ENCODE measurements at places on chromosomes 6 and 20.

GRCh38 chr6:71457929-71458328, 169.3 kb downstream of the OGFRL1 start:
- H3K27ac ChIP-seq = no peak overlapping the region
- no peak for DNase-seq
- no peaks in the 10 kb centered on the region for H3K36me3 ChIP-seq
- no peak overlapping the region for H3K4me3 ChIP-seq
- H3K4me1 ChIP-seq = no peaks in the 10 kb centered on the region

- peaks cover 10% of the 10 kb centered on the region for H3K36me3 ChIP-seq
- H3K4me3 ChIP-seq = no peak overlapping the region
Measured at GRCh38 chr6:39102821-39103136, 12.2 kb downstream of the SAYSD1 start.

GRCh38 chr6:25987845-25988244, 25.2 kb downstream of the TRIM38 start:
- H3K4me3 ChIP-seq = no peak overlapping the region
- peaks cover 5% of the 10 kb centered on the region for H3K4me1 ChIP-seq
- peaks cover 26% of the 10 kb centered on the region for H3K36me3 ChIP-seq
- no peak for DNase-seq
- H3K27ac ChIP-seq = no peak overlapping the region

GRCh38 chr6:34819571-34820480, 27.9 kb downstream of the BLTP3A start:
- no peak for DNase-seq
- H3K27me3 ChIP-seq = no peaks in the 10 kb centered on the region
- H3K4me1 ChIP-seq = no peaks in the 10 kb centered on the region
- H3K36me3 ChIP-seq = no peaks in the 10 kb centered on the region
- H3K4me3 ChIP-seq = no peak overlapping the region

GRCh38 chr6:24854077-24854666, 55.5 kb upstream of the ARMH2 start:
- H3K27ac ChIP-seq = no peak overlapping the region
- H3K36me3 ChIP-seq = peaks cover 76% of the 10 kb centered on the region
- H3K4me1 ChIP-seq = peaks cover 32% of the 10 kb centered on the region
- H3K27me3 ChIP-seq = no peaks in the 10 kb centered on the region

DNA sequence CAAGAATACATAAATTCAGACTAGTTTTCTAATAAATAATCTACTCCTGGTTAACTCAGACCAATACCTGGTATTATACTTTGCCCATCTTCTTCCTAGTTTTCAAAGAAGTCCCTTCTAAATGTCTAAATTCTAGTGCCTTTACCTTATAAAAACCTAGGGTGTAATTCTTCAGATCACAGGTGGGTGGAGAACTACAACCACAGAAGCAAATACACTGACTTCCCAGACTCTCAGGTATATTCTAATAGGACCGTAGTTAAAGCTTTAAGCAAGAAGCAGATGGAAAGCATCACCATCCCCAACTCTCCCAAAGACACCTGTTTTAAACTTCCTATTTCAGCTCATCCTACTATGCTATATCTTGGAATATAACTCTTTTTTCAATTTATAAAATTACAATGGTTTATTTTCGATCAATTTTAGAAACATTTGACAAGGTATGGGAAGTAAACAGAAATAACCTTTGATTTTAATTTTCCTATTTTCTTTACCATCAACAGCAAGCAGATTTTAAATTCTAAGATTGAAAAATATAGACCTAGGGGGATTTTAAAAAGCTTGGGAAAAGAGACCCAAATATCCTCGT, 15.8 kb downstream of the MAN1A1 start:
- no peak overlapping the region for H3K27ac ChIP-seq
- no peak for DNase-seq

DNA sequence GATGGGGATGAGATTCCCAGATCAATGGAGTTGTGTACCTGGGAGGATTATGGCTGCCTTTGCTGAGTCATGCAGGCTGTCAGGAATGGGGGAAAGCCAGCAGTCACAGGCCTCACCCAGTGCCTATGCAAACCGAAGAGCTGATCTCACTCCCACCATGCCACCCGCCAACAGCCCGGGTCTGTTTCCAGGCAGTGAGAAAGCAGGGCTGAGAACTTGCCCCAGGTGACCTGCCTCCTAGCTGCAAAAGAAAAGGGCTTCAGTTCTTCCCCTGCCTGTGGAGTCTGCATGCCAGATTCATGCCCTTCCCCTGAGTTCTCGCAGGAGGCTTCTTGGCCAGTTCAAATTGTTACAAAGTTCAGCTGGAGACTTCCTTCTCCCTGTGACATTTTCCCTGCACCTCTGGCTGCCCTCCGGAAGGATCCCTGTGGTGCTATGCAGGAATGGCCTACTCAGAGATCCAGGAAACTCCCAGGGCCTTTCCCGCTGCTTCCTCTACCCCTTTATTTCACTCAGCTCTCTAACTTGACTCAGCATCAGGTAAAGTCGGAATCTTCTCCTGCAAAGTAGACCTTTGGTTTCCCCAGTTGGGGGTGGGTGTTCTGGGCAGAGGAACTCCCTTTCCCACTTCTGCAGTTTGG, 71.5 kb upstream of the B3GAT2 start:
- no peaks in the 10 kb centered on the region for H3K36me3 ChIP-seq
- H3K4me3 ChIP-seq = no peak overlapping the region
- H3K27me3 ChIP-seq = no peaks in the 10 kb centered on the region
- no peaks in the 10 kb centered on the region for H3K4me1 ChIP-seq
- no peak overlapping the region for H3K27ac ChIP-seq
- DNase-seq = no peak

GRCh38 chr6:56752009-56752408, 109.3 kb upstream of the DST start:
- no peak for DNase-seq
- H3K27ac ChIP-seq = no peak overlapping the region
- no peak overlapping the region for H3K4me3 ChIP-seq
- no peaks in the 10 kb centered on the region for H3K27me3 ChIP-seq
- no peaks in the 10 kb centered on the region for H3K4me1 ChIP-seq

DNA sequence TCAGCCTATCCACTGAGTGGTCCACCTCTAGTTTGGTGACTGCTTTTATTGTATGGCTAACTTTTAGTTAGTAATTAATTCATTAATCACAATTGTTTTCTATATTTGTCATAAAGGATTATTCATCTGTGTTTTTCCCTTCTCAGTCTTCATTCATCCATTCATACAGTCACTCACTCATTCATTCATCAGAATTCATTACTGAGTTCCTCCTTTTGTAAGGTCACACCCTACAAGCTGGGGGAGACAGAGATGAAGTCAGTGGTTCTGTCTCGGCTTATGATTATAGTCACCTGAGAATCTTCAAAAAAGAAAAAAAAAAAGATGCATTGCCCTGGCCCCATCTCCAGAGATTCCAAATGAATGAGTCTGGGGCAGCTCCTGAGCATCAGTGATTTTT, 257.1 kb downstream of the ADGB start:
- H3K36me3 ChIP-seq = no peaks in the 10 kb centered on the region
- H3K27ac ChIP-seq = no peak overlapping the region
- DNase-seq = no peak
- H3K4me1 ChIP-seq = no peaks in the 10 kb centered on the region
- no peaks in the 10 kb centered on the region for H3K27me3 ChIP-seq
- no peak overlapping the region for H3K4me3 ChIP-seq

DNA sequence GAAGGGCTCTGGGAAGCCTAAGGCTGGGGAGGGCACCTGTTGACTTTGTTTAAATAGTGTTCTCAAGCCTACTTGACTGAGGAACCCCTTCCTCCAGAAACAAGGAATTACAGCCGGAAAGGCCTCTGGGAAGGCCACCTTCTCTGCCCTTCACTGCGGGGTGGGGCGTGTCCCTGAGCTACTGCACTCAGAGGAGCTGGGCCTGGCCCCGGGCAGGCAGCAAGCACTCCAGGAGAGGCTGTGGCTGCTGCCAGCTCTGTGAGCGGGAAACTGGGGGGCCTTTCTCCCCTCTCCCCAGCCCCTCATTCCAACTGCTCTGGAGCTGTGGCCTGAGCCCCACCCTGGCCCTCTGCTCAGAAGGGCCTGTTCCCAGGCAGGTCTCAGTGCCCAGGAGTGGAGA, 4.0 kb upstream of the OSBPL2 start:
- H3K36me3 ChIP-seq = no peaks in the 10 kb centered on the region
- no peak overlapping the region for H3K27ac ChIP-seq
- H3K27me3 ChIP-seq = no peaks in the 10 kb centered on the region
- H3K4me1 ChIP-seq = peaks cover 5% of the 10 kb centered on the region
- no peak for DNase-seq
- H3K4me3 ChIP-seq = no peak overlapping the region

DNA sequence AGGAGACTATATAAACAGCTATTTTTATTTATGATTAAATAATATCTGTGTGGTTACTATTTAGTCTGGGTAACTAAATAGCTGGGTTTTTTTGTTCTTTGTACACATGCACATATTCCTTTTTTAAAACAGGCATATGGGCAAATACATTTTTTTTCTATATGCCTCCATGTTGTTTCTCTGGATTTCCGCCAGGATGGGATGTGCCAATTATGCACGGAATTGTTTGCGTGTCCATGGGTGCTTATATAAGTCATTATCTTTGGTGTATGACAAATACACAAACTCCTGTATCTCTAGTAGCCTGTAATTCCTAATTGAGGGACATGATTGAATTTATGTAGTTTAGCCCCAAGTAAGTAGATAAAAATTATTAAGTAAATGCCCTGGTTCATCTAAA, 226.9 kb downstream of the BCKDHB start:
- H3K36me3 ChIP-seq = no peaks in the 10 kb centered on the region
- H3K4me1 ChIP-seq = no peaks in the 10 kb centered on the region
- H3K27ac ChIP-seq = no peak overlapping the region
- no peak for DNase-seq
- no peaks in the 10 kb centered on the region for H3K27me3 ChIP-seq
- H3K4me3 ChIP-seq = no peak overlapping the region

DNA sequence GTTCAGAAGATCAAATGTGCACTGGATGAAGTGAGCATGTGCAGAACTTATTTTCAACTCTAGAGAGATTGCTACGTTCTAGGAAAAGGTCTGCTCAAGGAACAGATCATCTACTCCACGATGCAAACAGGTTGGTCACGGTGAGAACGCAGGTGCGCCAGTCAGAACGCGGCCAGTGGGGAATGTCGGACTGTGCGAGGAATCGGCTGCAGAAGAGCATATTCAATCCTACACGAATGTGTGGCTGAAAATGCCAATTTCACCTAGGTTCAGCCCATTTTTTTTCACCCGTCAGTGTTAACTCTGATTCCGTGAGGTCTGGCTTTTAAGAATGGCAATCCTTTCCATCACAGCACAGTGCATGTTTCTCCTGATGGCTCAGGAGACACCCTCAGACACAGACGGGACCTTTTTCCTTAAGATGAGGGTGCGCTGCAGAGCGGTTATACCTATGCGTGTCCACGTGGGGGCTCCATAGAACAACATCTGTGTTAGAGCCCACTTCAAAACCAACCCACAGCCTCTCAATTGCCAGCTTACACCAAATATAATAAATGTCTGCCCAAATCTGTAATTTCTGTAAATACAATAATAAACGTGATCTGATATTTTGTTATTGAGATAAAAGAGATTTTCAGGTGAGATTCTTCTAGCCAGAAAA, 250.4 kb downstream of the FOXA2 start:
- H3K36me3 ChIP-seq = no peaks in the 10 kb centered on the region
- H3K4me3 ChIP-seq = no peak overlapping the region
- H3K27ac ChIP-seq = no peak overlapping the region
- no peak for DNase-seq

GRCh38 chr6:22826961-22827360, 257.6 kb downstream of the HDGFL1 start:
- H3K4me1 ChIP-seq = no peaks in the 10 kb centered on the region
- H3K27ac ChIP-seq = no peak overlapping the region
- H3K36me3 ChIP-seq = no peaks in the 10 kb centered on the region
- no peak for DNase-seq

DNA sequence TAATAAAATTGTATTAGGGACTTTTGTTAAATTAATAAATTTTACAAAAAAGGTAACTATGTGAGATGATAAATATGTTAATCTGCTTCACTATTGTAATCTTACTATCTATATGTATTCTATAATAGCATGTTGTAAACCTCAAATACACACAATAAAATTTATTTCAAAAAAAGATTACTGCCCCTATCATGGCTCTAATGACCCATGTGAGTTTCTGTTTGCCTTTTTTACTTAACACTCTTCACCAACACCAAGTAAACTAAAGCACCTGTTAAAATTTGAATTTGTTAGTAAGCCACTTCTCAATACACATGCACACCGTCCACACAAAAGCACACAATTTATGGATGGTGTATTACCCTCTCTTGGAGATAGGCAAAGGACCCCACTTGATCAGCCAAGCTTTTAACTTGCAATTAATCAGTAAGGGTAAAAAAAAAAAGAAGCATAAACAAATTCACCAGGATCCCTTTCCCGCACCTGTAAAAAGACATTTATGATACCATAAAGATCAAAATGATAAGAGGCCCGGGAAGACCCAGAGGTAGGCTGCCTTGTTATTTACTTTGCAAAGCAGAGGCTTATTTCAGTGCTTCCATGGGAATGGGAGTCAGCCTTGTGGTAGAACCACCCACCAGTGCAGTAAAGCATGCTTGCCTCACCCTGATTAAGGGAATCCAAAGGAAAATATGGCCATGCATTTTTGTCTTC, 28.6 kb upstream of the PKHD1 start:
- no peaks in the 10 kb centered on the region for H3K36me3 ChIP-seq
- no peak for DNase-seq
- H3K4me1 ChIP-seq = no peaks in the 10 kb centered on the region

DNA sequence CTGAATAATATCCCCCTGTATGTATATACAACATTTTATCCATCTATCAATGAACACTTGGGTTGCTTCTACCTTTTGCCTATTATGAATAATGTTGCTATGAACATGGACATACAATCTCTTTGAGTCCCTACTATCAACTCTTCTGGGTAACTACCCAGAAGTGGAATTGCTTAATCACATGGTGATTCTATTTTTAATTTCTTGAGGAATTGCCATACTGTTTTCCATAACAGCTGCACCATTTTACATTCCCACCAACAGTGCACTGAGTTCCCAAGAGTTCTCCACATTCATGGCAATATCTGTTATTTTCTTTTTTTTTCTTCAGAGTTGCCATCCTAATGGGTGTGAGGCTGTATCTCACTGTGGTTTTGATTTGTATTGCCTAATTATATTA, 88.3 kb downstream of the ZHX3 start:
- H3K4me1 ChIP-seq = peaks cover 5% of the 10 kb centered on the region
- no peak overlapping the region for H3K4me3 ChIP-seq
- H3K36me3 ChIP-seq = no peaks in the 10 kb centered on the region
- H3K27ac ChIP-seq = no peak overlapping the region
- no peaks in the 10 kb centered on the region for H3K27me3 ChIP-seq

DNA sequence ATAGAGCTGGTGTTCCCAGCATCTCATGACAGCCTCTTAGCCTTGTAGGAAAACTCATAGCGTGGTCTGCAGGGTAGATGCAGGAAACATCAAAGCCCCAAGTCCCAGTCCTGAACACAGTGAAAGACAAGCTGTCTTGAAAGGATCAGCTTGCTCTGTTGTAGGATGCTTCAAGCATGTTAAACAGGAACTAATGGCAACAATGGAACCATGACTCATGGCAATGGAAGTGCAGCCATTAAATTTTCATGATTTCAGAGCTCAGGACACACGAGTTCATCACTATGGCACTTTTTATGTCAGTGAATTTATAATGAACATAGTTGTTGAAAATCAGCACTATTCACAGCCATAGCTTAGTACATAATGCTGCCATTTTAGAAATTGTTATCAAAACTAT, 367.7 kb downstream of the KIF16B start:
- no peak overlapping the region for H3K27ac ChIP-seq
- H3K4me1 ChIP-seq = no peaks in the 10 kb centered on the region
- DNase-seq = no peak
- no peaks in the 10 kb centered on the region for H3K36me3 ChIP-seq
- no peak overlapping the region for H3K4me3 ChIP-seq

- H3K27me3 ChIP-seq = no peaks in the 10 kb centered on the region
- H3K4me1 ChIP-seq = no peaks in the 10 kb centered on the region
- H3K27ac ChIP-seq = no peak overlapping the region
- DNase-seq = no peak
Measured at GRCh38 chr6:14174226-14174625, 56.7 kb downstream of the CD83 start.
